ENCODE measurements at places on chromosomes 6 and 20. TPM values are rescaled to one million over a fixed set of nuclear protein-coding genes. Genes with fewer than 3 reads are reported as not detected.

DDX43 gene
- total RNA-seq: not detected

HLA-DPA1 gene
- 0.25 TPM for total RNA-seq

ASIP gene
- not detected for total RNA-seq

SLCO4A1 gene
- 12.2 TPM for total RNA-seq

TAF4 gene
- total RNA-seq: 16.9 TPM

PSORS1C2 gene
- total RNA-seq: not detected

ZNF391 gene
- total RNA-seq: 0.16 TPM

PLCB1 gene
- 1.2 TPM for total RNA-seq
